ENCODE measurements at places on chromosomes 1 and 21.

DNA sequence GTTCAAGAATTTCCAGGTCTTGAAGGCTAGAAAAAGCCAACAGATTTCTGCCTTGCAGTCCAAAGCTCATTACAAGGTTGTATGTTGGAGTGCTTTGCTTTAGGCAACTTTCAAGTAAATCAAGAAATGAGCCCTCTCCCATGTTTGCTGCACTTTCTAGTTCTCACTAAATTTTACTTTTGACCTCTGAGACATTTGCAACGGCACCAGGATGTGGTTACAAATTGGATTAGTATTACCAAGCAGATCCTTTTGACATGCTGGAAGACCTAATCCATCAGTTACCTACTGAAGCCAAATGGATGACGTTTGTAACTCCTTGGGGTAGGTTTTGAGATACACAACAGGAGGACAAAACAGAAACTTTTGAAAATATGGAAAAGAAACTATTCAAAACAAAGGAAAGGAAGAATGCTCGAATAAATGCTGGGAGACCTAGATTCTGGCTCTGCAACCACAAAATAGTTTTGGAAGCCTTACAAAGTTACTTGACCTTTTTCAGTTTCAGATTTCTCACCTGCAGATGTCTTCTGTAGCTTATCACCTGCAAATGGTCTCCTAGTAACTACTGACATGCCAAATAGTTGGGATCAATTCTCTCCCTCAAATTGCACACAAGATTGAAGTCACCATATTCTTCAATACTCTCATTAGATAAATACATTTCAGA lies 251.7 kb upstream of the ADGRL2 start:
- DNase-seq = no peak

DNA sequence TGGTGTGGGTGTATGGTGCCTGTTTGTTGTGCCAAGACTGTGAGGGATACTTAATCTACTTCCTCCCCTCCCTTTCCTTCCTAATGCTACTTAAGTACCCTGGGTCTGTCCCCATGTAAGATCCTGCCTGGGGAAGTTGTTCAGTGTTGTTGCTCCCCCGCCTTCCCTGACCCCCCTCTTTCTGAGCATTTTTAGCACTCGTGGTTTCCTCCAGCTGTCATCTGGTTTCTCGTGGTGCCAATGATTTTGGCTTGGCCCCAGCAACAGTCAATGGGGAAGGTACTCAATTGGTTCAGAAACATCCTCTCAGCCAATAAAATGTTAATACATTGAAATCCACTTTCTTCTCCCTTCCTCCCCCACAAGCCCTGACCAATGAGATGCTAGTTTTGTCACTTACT lies 8.0 kb upstream of the B4GALT3 start:
- no peak for DNase-seq

DNA sequence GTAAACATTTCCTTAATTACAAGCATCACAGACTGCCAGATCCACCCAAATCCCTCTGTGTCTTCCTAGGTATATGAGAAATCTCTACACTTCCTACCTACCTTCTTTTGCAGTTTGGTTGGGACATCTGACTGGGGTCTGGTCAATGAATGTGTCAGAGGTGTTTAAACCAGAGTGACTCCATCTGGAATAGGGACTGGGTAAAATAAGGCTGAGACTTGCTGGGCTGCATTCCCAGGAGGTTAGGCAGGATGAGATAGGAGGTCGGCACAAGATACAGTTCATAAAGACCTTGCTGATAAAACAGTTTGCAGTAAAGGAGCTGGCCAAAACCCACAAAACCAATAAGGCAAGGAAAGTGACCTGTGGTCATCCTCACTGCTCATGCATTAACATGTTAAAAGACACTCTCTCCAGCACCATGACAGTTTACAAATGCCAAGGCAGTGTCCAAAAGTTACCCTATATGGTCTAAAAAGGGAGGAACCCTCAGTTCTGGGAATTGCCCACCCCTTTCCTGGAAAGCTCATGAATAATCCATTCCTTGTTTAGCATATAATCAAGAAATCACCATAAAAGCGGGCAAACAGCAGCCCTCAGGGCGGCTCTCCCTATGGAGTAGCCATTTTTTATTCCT lies 87.4 kb upstream of the BACE2 start:
- DNase-seq = no peak

GRCh38 chr1:24545662-24546061 lies 10.2 kb upstream of the NCMAP start:
- DNase-seq = no peak

GRCh38 chr21:45827302-45827692 lies 154.3 kb upstream of the COL6A1 start:
- no peak for DNase-seq

DNA sequence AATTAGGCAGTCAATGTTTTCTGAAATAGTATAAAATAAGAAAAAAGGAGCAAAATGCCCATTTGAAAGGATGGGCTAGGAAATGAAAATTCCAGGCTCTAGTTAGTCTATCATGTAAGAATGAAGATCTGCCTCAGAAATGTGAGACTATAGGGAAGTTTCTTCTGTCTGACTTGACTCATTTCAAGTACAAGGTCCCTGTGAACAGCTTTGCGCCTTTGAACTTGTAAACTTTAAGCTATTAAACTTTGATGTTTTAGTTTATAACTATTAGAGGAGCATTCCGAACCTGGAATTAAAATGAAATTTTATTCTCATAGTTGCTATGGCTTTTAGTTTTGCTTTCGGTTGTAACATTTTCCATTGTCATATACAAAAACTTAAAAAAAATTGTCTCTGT lies 199.4 kb downstream of the RPS6KC1 start:
- DNase-seq = no peak

DNA sequence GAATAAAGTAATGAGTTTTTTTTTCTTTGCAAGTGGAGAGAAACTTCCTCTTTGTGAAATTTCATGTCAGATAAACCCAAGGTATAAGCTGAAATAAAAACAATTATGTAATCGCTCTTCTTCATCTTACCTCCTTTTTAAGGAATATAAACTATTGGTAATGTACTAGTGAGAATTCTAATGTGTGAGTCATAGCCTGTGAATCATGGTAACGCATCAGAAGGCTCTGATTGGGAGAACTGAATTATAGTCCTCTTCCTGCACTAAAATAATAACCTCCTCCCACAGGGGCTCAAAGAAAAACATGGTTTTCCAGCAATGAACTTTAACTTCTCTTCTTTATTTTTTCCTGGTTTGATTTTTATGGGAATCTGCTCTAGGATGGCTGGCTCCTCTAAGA lies 57.1 kb upstream of the COX20 start:
- no peak for DNase-seq

- DNase-seq = no peak
These were observed 9.8 kb upstream of the ERMAP start for GRCh38 chr1:42807056-42807668.

GRCh38 chr1:18192974-18193373 lies 85.4 kb downstream of the IGSF21 start:
- DNase-seq = no peak

- no peak for DNase-seq
These were observed 69.0 kb downstream of the PTGER3 start for GRCh38 chr1:70978623-70979022.

DNA sequence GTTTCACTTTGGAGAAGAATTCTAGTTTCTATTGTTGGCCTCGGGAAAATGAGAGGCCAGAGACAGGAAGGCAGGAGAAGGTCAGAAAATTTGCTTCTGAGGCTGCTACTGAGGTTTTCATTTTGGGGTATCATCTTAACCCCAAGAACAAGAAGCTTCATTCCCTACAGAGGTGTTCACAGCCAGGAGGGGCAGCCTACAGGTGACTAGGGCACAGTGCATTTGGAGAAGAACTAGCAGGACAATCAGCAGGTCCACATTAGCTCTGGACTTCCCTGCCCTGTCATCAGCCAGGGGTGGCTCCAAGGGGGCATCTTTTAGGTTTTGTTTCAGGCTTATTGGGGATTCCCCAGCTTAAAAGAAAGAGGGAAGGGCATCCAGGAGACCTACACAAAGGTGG lies 12.1 kb upstream of the ZNF496 start:
- no peak for DNase-seq

DNA sequence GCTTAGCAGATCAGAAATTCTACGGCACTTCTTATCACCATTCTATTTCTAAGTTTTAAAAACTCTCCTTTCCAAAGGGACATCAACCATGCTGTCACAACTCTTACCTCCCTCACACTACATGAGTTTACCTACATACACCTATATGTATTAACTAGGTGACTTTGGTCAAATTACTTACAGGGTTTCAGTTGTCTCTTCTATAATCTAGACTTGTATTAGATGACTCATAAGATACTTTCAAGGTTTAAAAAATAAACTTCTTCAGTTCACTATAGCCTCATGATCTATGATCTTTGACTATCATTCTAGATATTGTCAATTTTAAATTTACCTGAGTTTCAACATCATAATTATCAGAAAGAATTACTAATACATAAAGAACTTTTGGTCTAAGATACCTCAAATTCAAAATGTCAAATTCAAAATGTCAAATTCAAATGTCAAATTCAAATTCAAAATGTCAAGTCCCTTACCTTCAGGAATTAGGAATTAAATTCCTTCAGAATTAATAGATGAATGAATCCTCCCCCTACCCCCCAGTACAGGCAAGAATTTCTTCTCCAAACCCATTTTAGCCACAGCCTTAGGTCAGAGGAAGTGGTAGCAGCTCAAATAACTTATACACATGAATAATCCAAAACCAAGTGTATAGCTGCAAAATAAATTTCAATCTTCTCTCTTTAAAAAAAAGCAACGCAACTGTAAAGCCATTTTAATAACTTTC lies 31.1 kb downstream of the OTUD7B start:
- no peak for DNase-seq

- DNase-seq = no peak
These were observed 181.1 kb downstream of the PBX1 start for GRCh38 chr1:164740000-164740526.

DNA sequence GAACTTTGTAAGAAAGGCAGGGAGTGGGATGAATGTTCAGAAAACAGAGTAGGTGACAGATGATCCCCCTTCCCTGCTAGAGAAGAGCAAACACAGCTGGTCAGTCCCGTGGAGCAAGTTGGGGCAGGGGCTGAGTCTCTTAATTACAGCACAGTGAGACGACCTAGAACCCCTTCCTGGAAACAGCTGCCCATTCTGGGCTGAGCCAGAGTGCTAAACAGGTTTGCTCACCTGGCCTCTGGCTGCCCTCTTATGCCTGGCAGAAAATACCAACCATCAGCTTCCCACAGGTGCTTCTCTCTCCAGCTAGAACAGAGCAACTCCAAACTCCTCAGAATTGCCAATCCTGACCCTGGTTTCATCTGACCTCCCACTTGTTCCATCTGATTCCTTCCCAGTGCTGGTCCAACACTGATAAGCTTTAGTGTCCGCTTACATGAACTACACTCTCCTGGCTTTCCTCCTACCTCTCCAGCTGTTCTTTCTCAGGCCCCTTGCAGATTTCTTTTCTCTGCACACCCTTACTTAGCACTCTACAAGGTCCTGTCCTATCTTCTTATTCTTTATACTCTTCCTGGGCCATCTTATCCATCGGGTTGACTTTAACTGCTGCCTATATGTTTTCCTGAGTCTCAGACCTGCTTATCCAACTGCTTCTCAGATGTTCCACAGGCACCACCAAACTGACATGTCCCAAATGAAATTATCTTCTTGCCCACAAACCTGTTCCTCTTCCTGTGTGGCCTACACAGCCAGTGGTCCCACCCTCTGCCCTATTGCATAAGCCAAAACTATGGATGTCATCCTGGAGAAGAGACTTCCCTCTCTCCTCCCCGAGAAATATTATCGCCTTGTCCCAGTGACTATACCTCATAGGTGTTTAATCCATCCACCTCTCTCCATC lies 22.6 kb upstream of the COL9A2 start:
- peak; percentile 1 for DNase-seq

DNA sequence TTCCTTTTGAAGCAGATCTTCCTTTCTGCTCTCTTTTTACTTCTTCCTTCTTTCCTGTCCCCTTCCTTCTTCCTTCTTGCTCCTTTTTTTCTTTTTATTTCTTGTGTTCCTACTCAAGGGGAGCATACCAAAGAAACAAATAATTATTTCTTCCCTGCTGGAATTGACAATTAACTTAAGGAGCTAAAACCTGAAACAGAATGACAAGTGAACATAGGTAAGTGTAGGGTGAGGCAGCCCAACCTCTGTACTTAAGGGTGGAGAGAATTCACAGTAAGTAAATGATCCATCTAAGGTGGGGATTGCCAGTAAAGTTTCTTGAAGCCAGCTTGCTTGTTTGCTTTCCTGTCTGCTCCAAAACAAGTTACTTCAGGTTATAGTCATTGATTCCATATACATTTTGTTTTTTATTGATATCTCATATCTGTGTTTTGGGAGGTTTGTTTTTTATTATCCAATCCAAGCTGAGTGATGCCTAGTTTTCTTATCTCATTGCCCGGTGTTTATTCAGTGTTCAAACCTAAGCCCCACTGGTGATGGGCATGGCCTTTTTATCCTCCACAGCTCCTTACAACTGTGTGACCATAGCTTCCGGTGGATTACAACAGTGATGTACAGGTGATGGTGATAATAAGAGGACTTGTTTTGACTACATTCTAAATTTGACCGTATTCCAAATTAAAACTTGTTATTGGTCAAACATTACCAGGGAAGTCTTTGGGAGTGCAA lies 133.2 kb upstream of the IVNS1ABP start:
- no peak for DNase-seq

GRCh38 chr1:77670330-77670729 lies 12.1 kb downstream of the ZZZ3 start:
- no peak for DNase-seq

DNA sequence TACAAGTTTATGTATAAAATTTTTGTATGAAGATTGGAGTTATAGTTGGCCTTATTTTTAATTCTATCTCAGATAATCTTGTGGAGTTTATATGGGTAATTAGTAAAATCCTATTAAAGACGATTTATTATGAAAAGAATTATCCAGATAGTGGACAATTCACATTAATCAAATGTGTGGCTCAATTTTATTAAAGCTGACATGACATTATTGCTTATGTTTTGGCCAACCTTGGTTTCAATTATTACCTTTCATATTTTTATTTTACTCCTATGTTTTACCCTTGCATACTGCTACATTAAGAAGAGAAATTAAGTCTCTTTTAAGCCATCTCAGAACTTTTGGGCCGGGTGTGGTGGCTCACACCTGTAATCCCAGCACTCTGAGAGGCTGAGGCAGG lies 110.0 kb downstream of the ITSN1 start:
- DNase-seq = no peak

- DNase-seq = no peak
These were observed 108.2 kb downstream of the LTN1 start for GRCh38 chr21:28884481-28884880.

- no peak for DNase-seq
These were observed 9.2 kb downstream of the SLC2A1 start for GRCh38 chr1:42949312-42950115.

GRCh38 chr1:12255913-12256312 lies 26.1 kb downstream of the VPS13D start:
- DNase-seq = no peak

Data from left lung (tissue), 14 donors.